AG04450 (cell line): ENCODE measurements at places on chromosomes 5 and 9.

DNA sequence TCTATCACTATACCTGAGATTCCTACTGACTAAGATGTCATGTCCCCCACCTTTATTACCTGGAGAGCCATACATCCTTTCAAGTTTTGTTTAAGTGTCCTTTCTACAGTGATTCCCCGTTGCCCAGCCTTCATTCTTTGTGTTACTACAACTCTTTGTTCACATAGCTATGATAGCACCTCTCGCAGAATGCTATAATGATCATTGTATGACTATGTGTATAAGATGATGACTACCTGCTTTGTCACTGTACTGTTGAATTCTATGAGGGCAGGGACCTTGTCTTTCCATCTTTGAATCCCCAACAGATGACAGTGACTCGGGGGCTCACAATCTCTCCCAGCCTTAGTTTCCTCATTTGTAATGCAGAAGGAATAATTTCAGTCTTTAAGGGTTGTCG is 361.2 kb downstream of the NPR3 start:
- no peak for DNase-seq

- DNase-seq, result no peak
These were observed 25.8 kb downstream of the CD180 start for GRCh38 chr5:67170767-67171166.

DNA sequence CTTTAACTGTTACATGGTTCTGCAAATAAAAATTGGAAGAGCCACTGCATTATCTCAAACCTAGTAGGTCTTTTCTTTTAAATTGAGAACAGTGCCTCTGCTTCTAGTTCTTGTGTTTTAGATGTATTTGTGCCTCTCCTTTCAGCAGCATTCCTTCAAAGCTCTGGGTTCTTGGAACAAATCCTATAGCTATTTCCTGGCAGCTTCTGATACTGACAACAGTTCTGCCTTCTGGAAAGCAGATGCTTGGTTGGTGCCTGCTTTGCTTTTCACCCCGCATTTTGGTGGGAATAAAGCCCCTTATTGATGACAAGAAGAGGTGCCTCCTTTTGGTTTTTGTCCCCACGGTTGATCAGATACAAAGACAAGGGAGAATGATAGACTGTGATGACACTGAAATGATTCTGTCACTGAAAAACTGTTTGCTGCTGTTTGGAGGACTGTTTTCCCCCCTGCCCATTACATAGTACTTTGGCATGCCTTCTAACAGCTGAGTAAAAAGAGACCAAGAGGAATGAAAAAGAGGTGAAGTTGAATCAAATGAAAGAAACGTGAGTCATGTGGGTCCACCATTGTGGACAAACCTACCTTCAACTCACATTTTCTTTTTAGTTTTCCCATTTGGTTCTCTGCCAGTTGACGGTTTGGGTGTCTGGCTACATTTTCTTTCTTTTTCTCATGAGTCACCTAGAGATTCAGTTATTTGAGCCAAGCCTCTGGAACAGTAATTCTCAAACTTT is 5.6 kb downstream of the PTCD2 start:
- DNase-seq, result peak; percentile 36

- DNase-seq, result no peak
These were observed 131.2 kb upstream of the KLF4 start for GRCh38 chr9:107620801-107621200.

DNA sequence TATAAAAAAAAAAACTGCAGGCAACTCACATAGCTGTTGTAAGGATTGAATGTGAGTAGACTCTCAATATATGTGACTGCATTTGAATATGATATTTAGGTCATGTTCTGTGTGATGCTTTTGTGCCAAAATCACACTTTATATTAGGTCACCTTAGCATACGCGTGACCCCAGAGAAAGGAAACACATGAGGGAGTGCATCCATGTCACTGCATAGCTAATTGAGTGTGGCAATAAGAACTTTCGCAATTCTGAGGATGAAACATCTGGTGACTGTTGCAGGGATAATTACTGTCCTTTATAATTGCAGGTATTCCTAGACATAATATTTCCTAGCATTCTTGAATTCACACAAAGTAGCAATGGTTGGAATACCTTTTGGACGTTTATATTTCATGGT is 459.5 kb upstream of the KLF4 start:
- DNase-seq, result no peak

DNA sequence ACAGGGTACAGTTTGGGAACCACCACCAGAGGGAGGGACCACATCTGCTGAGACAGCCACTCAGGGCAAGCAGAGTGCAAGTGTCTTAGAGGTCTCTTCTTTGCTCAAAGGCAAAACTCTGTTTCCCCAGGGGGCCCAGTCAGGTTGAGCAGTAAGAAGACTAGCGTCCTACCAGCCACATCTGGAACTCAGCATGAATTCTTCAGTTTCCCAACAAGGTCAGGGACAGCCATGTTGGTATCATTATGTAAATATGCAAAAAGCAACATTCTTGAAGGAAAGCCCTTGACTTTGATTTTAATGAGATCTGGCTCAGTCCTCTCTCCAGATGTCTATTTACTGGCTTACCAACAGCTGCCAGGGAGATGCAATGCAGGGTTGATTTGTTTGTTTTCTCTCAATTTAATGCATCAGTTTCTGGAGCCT is 46.7 kb downstream of the TGFBI start:
- DNase-seq, result no peak

- DNase-seq, result no peak
These were observed 71.2 kb downstream of the GRAMD2B start for GRCh38 chr5:126494393-126494792.

DNA sequence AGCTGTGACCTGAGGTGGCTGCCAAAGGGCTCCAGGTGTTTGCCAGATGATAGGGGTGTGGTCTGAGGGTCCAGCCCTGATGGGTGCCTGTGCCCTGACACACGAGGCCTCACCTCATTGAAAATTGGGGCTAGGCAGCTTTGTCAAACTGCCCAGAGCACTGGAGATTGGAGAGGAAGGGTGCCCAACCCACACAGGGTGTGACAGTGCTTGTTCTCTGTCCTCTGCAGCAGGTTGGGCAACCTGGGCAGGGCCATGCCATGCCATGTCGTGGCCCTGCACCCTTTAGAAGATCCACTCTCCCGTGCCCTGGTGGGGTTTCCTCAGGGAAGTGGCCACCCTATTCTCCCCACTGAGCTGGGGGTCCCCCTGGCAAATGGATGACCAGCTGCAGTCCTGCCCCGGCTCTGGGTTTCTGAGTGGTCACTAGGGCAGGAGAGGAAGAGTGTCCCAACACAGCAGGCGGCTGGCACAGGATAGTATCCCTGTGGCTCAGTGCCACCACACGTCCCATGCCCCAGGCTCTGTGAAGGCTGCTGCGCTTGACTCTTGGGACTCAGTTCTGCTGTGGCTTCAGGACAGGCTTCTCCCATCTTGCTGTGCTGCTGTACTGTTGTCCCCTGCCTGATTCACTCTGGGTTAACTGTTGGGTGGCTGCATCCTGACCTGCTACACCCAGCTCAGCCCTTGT is 100.8 kb upstream of the PITX1 start:
- DNase-seq, result no peak

DNA sequence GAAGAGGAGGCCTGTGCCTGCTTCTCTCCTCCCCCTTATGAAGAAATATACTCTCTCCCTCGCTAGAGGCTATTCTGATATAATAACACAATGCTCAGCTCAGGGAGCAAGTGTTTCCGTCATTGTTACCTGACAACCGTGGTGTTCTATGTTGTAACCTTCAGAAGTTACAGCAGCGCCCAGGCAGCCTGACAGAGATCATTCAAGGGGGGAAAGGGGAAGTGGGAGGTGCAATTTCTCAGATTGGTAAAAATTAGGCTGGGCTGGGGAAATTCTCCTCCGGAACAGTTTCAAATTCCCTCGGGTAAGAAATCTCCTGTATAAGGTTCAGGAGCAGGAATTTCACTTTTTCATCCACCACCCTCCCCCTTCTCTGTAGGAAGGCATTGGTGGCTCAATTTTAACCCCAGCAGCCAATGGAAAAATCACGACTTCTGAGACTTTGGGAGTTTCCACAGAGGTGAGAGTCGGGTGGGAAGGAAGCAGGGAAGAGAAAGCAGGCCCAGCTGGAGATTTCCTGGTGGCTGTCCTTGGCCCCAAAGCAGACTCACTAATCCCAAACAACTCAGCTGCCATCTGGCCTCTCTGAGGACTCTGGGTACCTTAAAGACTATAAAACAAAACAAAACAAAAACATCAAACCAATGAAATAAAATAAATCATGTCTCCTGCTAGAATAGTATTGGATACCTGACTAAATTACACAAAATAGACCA is 1.3 kb downstream of the TMEM174 start:
- DNase-seq, result no peak

DNA sequence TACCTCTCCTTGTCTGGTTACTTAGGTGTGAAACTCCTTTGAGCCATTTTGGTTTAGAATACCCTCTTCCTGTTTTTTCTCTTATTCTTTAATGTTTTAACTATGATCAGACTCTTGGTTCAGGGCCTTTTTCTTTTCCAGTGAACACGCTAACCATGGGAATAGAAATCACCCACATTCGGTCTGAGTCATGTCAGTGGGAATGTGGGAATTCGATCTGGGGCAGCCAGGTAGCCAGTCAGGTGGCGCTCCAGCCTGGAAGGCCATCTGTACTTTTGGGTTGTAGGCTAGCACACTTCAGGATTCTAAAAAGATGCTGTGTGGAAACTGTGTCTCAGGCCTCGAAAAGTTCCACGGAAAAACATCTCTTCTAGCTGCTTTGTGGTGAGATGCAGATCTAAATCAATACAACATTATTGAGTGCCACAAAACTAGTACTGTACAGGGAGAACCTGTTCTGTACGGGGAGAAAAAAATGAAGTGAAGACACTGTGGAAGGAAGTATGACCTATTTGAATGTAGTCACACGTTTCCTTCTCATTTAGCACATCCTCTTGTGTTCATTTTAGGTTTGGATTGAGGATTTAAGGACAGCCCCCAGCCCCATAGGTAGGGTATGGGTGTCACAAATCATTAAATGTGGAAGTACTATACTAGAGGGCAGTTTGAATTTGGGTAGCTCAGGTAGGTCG is 36.4 kb downstream of the SNX30 start:
- no peak for DNase-seq

- DNase-seq, result no peak
These were observed 19.6 kb downstream of the PRUNE2 start for GRCh38 chr9:76886318-76886717.

DNA sequence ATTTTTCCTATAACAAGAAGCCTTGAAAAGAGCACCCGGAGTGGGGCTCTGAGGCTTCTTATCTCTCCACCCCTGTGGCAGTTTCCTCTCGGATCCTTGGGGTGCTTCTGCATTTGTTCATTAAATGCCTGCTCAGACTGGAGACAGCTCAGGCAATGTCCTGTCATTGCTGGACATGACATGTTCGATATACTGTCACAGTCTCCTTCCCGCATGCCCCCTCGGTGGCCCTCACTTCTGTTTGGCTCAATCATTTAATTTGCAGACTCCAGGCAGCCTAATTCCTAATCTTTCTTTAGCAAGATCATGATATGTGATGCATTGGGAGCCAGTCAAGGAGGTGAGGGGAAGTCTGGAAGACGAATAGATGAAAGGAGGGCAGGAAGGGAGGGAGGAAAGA is 37.5 kb upstream of the CPEB4 start:
- DNase-seq, result no peak

GRCh38 chr9:34989946-34990635 is 546 bp downstream of the DNAJB5 start:
- no peak for DNase-seq

DNA sequence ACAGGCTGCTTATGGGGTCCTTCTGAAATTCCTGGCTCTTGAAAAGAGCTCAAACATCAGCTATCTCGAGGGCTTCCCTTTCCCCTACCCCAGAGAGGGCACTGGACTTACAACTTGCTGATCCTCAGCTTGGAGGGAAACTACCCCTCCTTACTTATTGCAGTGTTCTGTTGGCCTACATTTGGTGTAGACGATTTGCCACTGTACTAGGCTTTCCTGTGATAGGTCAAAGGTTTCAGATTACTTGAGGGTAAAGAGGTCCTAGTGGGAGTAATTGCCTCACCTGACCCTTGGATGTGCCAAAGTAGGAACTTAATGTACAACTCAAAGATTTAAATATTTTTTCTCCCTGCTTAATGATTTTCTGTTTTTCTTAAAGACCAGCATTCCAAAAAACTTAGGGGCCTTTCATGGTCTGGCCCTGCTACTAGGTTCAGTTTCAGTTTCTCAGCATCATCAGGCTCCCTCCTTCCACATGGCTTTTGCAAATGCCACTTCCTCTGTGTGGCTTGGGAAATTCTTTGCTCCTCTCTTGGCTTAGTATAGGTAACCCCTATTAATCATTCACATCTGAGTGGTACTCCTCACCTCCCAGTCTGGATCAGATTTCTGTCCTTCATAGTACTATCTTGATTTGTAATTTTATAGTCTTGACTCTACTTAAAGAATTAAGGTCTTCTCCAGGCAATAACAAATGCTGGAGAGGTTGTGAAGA is 32.4 kb downstream of the CYSTM1 start:
- DNase-seq, result no peak

- DNase-seq, result no peak
These were observed 298.4 kb downstream of the TLE1 start for GRCh38 chr9:81390792-81391456.

DNA sequence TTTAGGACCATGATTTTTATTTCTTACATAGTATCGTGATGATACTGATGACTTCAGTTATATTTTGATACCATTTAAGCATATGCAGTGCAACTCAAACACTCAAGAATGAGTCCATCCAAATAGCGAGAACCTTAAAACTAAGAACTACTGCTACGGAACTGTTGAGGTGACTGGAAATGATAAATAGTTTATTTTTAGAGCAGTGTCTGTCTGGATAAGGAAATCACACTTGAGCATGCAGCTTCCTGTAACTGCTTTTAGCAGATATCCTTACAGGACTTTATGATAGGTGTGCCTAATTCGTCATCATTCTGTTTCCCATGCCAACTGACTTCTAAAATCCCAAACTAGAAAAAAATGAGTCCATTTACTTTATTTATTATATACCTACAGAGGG is 85.5 kb downstream of the ADGRV1 start:
- DNase-seq, result no peak

DNA sequence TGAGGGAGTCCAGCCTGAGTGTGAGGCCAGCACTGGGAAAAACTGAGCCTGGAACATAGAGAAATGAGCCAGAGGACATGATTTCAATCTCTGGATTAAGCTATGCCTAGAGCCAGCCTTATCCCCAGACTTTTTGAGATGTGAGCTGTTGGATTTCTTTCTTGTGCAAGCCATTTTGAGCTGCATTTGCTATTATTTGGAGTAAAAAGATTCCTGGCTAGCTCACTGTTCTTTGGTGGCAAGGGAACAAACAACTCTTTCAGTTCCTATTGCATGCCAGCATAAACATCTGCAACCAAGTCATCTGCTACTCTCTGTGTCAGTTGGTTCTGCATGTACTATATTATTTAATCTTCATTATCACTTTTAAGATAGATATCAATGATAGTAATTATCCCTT is 70.1 kb upstream of the MAN2A1 start:
- DNase-seq, result no peak

- DNase-seq, result peak; percentile 60
These were observed 48.3 kb upstream of the EGFL7 start for GRCh38 chr9:136614372-136614922.

- no peak for DNase-seq
These were observed 25.0 kb upstream of the CAPSL start for GRCh38 chr5:35963381-35963843.

DNA sequence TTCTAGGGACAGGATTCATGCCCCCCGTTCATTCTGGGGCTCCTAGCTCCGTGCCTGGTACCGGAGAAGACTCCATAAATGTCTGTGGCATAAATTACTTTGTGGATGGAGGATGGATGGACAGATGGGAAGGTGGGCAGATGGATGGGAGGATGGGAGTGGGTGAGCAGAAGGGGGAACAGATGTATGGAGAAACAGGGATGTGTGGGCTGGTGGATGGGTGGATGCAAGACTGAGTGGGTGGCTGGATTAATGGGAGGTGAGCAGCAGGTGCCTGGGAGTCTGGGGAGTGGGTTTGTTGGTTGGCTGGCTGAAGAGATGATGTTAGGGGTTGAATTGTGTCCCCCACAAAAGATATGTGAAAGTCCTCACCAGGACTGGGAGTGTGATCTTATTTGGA is 43.5 kb downstream of the SARDH start:
- DNase-seq, result no peak
